Type B pancreatic cell (in vitro differentiated cells): ENCODE measurements at places on chromosomes 7 and 10. TPM values are rescaled to one million over a fixed set of nuclear protein-coding genes. Genes with fewer than 3 reads are reported as not detected.

The SPAM1 gene
- total RNA-seq: not detected in 2 replicates

The DYDC2 gene
- 1.1 TPM in 1 of 2 replicates, not detected in the other for total RNA-seq

The AKR1C4 gene
- 0.34 and 2.0 TPM in 2 replicates for total RNA-seq

The SPDYE9 gene
- not detected in 2 replicates for total RNA-seq

The JCAD gene
- total RNA-seq: 11.0 and 31.0 TPM in 2 replicates

DNA sequence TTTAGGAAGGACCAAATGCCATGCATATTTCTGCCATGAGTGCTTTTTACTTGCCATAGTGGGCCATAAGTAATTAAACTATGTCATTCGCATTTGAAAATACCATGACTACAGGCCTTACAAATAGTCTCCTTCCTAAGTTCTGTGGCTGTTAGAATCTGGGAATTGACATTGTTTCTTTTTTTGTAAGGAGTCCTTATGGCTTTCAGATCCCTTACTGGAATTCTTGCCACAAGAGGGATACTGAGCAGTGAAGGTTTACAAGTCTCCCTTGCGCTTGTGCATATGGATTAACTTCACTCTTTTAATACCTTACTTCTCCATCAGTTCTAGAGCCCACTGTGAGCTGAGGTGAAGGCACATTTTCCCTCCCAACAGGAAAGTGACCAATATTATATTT lies 166.0 kb downstream of the NRG3 start:
- no peaks in the 10 kb centered on the region for H3K36me3 ChIP-seq
- H3K4me3 ChIP-seq: no peak overlapping the region
- H3K27me3 ChIP-seq: no peaks in the 10 kb centered on the region
- no peak overlapping the region for H3K27ac ChIP-seq
- no peaks in the 10 kb centered on the region for H3K4me1 ChIP-seq
- no peak for DNase-seq

DNA sequence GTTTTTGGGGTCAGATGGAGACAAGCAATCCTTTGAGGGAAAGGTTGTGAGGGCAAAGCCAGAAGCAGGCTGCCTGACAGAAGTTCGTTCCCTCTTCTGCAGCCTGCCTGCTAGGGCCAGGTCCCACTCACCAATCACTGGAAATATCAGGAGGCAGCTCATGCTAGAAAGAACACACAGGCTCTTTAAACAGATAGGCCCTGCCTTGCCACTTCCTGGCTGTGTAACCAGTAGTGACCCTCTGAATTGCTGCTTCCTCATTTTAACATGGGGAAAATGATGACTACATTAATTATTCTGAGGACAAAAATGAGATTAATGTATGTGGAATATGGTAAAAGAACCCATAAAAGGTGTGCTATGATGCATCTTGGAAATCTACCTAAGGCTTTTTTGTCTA lies 50.5 kb upstream of the MRLN start:
- H3K4me3 ChIP-seq: no peak overlapping the region
- peaks cover 61% of the 10 kb centered on the region for H3K36me3 ChIP-seq
- DNase-seq: no peak
- no peaks in the 10 kb centered on the region for H3K27me3 ChIP-seq
- no peak overlapping the region for H3K27ac ChIP-seq

- no peaks in the 10 kb centered on the region for H3K36me3 ChIP-seq
- DNase-seq: no peak
- H3K27ac ChIP-seq: no peak overlapping the region
- H3K4me1 ChIP-seq: peaks cover 12% of the 10 kb centered on the region
- H3K27me3 ChIP-seq: peaks cover 95% of the 10 kb centered on the region
These were observed 2.9 kb upstream of the HOXA13 start for GRCh38 chr7:27202862-27203134.

- no peak overlapping the region for H3K4me3 ChIP-seq
- H3K27ac ChIP-seq: no peak overlapping the region
- peaks cover 36% of the 10 kb centered on the region for H3K27me3 ChIP-seq
- no peaks in the 10 kb centered on the region for H3K4me1 ChIP-seq
These were observed 164.2 kb downstream of the DGKI start for GRCh38 chr7:137682596-137682995.

GRCh38 chr10:122466951-122467381 lies 5.6 kb downstream of the HTRA1 start:
- no peak overlapping the region for H3K4me3 ChIP-seq
- H3K27me3 ChIP-seq: peaks cover 74% of the 10 kb centered on the region
- peaks cover 5% of the 10 kb centered on the region for H3K4me1 ChIP-seq
- no peak for DNase-seq
- no peaks in the 10 kb centered on the region for H3K36me3 ChIP-seq
- no peak overlapping the region for H3K27ac ChIP-seq

GRCh38 chr10:28105561-28105960 lies 106.7 kb upstream of the ODAD2 start:
- DNase-seq: no peak
- no peak overlapping the region for H3K27ac ChIP-seq
- H3K4me3 ChIP-seq: no peak overlapping the region
- H3K4me1 ChIP-seq: no peaks in the 10 kb centered on the region

DNA sequence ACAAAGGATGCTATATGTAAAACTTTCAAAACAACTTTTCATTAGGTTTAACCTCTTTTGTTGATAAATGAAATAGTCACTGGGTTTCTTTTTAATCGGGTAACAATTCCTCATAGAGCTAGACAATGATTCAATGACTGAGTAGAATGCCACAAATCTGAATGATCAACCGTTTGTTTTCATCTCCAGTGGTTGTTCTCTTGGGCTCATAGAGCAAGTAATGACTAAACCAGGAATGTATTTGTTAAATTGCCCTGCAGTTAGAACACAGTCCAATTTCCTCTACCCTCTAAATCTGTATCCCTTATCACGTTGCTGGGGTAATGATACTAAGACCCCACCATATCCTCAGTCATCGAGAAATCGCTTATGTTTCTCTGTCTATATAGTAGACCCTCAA lies 40.0 kb downstream of the CNNM1 start:
- H3K4me3 ChIP-seq: no peak overlapping the region
- H3K4me1 ChIP-seq: peaks cover 5% of the 10 kb centered on the region
- DNase-seq: no peak
- H3K36me3 ChIP-seq: no peaks in the 10 kb centered on the region
- peaks cover 32% of the 10 kb centered on the region for H3K27me3 ChIP-seq
- H3K27ac ChIP-seq: no peak overlapping the region

GRCh38 chr7:100386940-100387339 lies 13.7 kb downstream of the PILRA start:
- peaks cover 6% of the 10 kb centered on the region for H3K4me1 ChIP-seq
- DNase-seq: no peak
- H3K4me3 ChIP-seq: no peak overlapping the region
- peaks cover 6% of the 10 kb centered on the region for H3K27me3 ChIP-seq
- H3K27ac ChIP-seq: no peak overlapping the region

DNA sequence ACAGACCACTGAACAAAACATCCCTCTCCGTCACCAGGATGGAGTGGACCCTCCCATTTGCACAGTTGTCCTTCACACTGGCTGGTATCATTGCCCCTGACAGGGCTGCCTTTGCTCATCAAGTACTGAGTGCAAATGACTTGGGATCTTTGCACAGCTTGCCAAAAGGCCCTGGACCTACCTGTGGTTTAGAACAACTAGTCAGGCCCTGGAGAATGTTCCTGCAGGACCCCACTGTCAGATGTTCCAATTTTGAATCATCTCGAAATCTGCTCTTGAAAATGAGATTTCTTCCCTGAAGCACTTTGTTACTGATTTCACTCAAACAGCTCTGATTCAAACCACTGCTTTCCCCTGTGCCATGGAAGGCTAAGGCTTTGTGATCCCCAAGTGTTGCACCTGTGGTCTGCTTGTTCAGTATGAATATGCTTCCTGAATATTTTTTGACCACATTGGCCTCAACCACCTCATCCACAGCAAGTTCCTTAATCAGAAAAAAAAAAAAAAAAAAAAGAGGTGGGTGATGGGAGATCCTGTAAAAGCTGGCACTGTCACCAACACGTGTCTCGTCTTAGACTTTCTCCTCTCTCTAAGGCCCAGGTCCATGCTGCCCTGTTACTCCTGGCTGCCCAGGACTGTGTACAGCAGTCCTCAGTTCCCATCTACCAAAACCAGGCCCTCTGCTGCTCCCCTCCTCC lies 2.7 kb upstream of the AOAH start:
- no peak overlapping the region for H3K27ac ChIP-seq
- no peak overlapping the region for H3K4me3 ChIP-seq
- no peak for DNase-seq
- no peaks in the 10 kb centered on the region for H3K36me3 ChIP-seq

GRCh38 chr7:78939669-78940068 lies 513.8 kb downstream of the MAGI2 start:
- no peak for DNase-seq
- H3K36me3 ChIP-seq: no peaks in the 10 kb centered on the region
- peaks cover 6% of the 10 kb centered on the region for H3K4me1 ChIP-seq
- no peak overlapping the region for H3K4me3 ChIP-seq
- no peak overlapping the region for H3K27ac ChIP-seq

- no peak for DNase-seq
- no peak overlapping the region for H3K27ac ChIP-seq
- no peaks in the 10 kb centered on the region for H3K36me3 ChIP-seq
- H3K4me1 ChIP-seq: peaks cover 4% of the 10 kb centered on the region
- peaks cover 15% of the 10 kb centered on the region for H3K27me3 ChIP-seq
These were observed 24.8 kb downstream of the OR9A2 start for GRCh38 chr7:143002106-143002505.

GRCh38 chr7:43072530-43072929 lies 39.9 kb upstream of the HECW1 start:
- H3K4me1 ChIP-seq: no peaks in the 10 kb centered on the region
- H3K4me3 ChIP-seq: no peak overlapping the region
- no peak for DNase-seq
- no peak overlapping the region for H3K27ac ChIP-seq
- H3K27me3 ChIP-seq: peaks cover 3% of the 10 kb centered on the region

GRCh38 chr7:73382934-73383503 lies 50.6 kb upstream of the FZD9 start:
- H3K27me3 ChIP-seq: no peaks in the 10 kb centered on the region
- DNase-seq: no peak
- H3K4me1 ChIP-seq: no peaks in the 10 kb centered on the region

GRCh38 chr7:75991531-75992082 lies 2.8 kb downstream of the TMEM120A start:
- H3K4me1 ChIP-seq: peaks cover 17% of the 10 kb centered on the region
- H3K36me3 ChIP-seq: peaks cover 4% of the 10 kb centered on the region
- DNase-seq: no peak
- no peak overlapping the region for H3K4me3 ChIP-seq
- no peaks in the 10 kb centered on the region for H3K27me3 ChIP-seq
- no peak overlapping the region for H3K27ac ChIP-seq

GRCh38 chr7:34761627-34762026 lies 103.6 kb downstream of the NPSR1 start:
- DNase-seq: no peak
- no peaks in the 10 kb centered on the region for H3K36me3 ChIP-seq
- no peak overlapping the region for H3K4me3 ChIP-seq
- peaks cover 9% of the 10 kb centered on the region for H3K4me1 ChIP-seq
- H3K27ac ChIP-seq: no peak overlapping the region
- no peaks in the 10 kb centered on the region for H3K27me3 ChIP-seq

DNA sequence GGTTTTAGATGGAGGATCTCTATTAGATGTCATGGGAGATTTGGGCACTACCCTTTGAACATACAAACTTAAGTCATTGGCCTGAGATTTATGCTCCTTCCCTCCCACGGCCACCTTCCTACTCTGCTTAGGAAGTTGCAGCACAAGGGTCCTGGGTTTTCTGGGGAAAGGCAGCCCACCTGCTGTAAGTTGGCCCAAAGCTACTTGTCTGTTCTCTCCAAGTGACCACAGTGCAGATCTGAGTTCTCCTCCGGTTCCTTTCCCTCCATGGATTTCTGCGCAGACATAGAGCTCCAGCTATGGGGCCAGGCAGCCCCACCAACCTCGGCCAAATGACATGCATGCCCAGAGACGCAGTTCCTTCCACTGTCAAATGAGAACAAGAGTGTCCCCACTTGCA lies 12.8 kb upstream of the C10orf53 start:
- peaks cover 7% of the 10 kb centered on the region for H3K4me1 ChIP-seq
- no peak overlapping the region for H3K4me3 ChIP-seq
- no peak overlapping the region for H3K27ac ChIP-seq
- peaks cover 63% of the 10 kb centered on the region for H3K27me3 ChIP-seq
- no peaks in the 10 kb centered on the region for H3K36me3 ChIP-seq
- DNase-seq: peak; percentile 31

DNA sequence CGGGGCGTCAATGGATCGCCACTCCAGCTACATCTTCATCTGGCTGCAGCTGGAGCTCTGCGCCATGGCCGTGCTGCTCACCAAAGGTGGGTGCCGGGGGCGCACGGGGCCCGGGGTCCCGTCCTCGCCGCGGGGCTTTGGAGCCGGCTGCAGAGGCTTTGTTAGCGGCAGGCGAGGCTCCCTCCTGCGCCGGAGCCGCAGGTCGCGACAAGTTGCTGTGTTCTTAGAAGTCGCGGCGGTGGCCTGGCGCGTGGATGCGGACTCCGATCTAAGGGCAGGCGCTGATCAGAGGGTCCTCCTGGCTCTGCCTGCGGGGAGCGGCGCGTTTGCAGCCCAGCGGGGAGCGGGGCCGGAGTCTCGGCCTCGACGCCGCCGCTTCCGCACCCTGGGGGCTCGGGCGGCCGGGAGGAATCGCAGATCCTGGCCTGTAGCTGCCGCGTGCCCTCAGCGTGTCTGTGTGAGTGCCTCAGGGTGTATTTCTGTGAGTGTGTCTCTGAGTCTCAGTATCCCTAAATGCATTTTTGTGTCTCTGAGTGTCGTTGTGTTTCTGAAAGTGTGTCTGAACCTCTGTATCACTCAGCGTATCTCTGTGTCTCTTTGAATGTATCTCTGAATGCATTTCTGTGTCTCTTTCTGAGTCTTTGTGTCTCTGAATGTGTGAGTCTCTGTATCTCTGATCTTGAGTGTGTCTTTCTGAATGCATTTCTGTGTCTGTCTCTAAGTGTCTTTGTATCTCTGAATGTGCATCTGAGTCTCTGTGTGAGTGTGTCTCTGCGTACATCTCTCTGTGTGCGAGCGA lies 766 bp downstream of the BAMBI start:
- H3K27ac ChIP-seq: peak overlapping the region; percentile 81
- peaks cover 23% of the 10 kb centered on the region for H3K36me3 ChIP-seq
- peak overlapping the region; percentile 94 for H3K4me3 ChIP-seq
- H3K27me3 ChIP-seq: peaks cover 22% of the 10 kb centered on the region

GRCh38 chr7:151024435-151025056 lies at the start of gene ATG9B:
TSS of gene ATG9B (minus strand) at chr7:151024494. CDS start at chr7:151024423, 71 bp downstream.
- no peaks in the 10 kb centered on the region for H3K36me3 ChIP-seq
- peaks cover 23% of the 10 kb centered on the region for H3K4me1 ChIP-seq
- H3K27me3 ChIP-seq: peaks cover 54% of the 10 kb centered on the region
- peak within 1 kb of the TSS; percentile 100 for H3K27ac ChIP-seq

DNA sequence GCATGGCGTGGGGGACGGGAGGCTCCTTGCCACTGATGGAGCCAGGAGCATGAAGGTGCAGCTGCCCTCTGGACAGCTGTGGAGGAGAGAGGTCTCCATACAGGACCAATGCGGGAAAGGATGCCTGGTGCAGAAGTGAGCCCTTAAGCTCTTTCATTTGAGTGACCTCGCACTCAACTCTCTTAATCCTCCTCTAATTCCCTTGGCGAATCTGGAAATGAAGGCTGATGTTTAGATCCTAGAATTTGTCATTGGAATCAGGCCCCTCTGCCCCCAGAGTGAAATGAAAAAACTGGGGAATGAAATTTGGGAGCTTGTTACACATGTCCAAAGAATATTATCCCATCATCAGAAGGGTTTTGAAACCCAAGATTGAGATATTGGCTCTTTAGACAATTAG lies 639.5 kb downstream of the LRMDA start:
- H3K4me1 ChIP-seq: peaks cover 31% of the 10 kb centered on the region
- no peak overlapping the region for H3K27ac ChIP-seq
